ENCODE measurements at places on chromosomes 4 and X. TPM values are rescaled to one million over a fixed set of nuclear protein-coding genes. Genes with fewer than 3 reads are reported as not detected.

Gene ADH1C
- not detected for total RNA-seq

Gene SPINK2
- not detected for total RNA-seq

Gene GABRB1
- not detected for total RNA-seq

Gene CT45A2
- total RNA-seq, result not detected

Gene RTL9
- 0.14 TPM for total RNA-seq

Gene TGIF2LX
- total RNA-seq, result not detected

Gene FABP2
- not detected for total RNA-seq

- no peak overlapping the region for H3K4me3 ChIP-seq
- H3K27ac ChIP-seq, result no peak overlapping the region
- peaks cover 4% of the 10 kb centered on the region for H3K4me1 ChIP-seq
- DNase-seq, result no peak
- no peaks in the 10 kb centered on the region for H3K36me3 ChIP-seq
These were observed 61.6 kb downstream of the PLS3 start for GRCh38 chrX:115622534-115622933.

- DNase-seq, result no peak
- no peak overlapping the region for H3K4me3 ChIP-seq
- peaks cover 2% of the 10 kb centered on the region for H3K36me3 ChIP-seq
- H3K4me1 ChIP-seq, result peaks cover 9% of the 10 kb centered on the region
- no peak overlapping the region for H3K27ac ChIP-seq
These were observed 65.5 kb downstream of the EDNRA start for GRCh38 chr4:147546349-147546748.

DNA sequence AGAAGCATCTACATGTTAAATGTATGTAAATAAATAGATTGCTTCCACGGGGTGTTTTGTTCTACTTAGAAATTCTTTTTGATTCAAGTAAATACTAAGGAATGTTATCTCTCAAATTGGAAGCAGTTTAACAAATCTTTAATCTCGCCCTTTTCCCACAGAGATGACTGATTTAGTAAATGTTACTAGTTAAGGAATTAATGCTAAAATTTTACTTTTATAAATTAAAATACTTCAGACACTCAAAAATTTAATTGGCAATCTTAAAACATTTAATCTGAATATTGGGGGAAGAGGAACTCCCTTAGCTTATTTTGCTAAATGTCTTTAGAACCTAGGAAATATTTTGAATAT, 12.1 kb downstream of the LARP7 start:
- H3K4me1 ChIP-seq, result no peaks in the 10 kb centered on the region
- H3K36me3 ChIP-seq, result peaks cover 13% of the 10 kb centered on the region
- H3K27ac ChIP-seq, result no peak overlapping the region
- DNase-seq, result no peak

GRCh38 chrX:34656842-34657725, at the start of gene TMEM47:
TMEM47 (minus strand) TSS chrX:34657285; CDS start chrX:34657029, 256 bp downstream.
- H3K4me1 ChIP-seq, result no peaks in the 10 kb centered on the region
- H3K36me3 ChIP-seq, result peaks cover 6% of the 10 kb centered on the region
- no peak within 1 kb of the TSS for H3K27ac ChIP-seq
- no peak for DNase-seq

DNA sequence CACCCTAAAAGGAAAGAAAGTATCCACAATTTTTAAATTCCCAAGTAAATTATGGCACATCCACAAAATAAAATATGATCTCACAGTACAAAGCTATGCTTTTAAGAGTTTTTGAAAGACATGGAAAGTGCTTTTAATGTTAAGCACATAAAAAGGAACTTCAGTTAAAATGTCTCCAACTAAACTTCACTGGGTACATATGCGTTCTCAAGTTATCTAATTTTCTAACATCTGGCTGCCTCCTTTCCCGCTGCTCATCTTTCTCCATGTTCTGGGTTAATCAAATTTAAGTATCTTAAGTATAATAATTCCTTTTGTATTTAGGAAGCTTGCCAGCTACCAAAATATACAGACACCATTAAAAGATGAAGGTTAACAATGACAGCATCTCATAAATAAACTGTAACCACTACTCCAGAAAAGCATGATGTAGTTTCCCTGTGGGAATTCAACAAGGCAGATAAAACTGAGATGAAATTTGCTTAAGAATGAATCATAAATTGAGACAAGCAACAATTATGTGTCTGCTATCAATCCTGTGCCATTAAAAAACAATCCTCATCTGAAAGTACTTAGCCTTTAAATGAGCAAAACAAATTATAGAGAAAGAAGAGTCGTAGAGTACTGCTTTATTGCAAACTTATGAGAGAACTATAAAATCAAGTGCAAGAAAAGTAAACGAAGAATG, 25.1 kb downstream of the PRSS12 start:
- DNase-seq, result no peak
- no peaks in the 10 kb centered on the region for H3K36me3 ChIP-seq
- peaks cover 5% of the 10 kb centered on the region for H3K27me3 ChIP-seq
- H3K4me1 ChIP-seq, result no peaks in the 10 kb centered on the region
- no peak overlapping the region for H3K27ac ChIP-seq

- peaks cover 14% of the 10 kb centered on the region for H3K27me3 ChIP-seq
- DNase-seq, result no peak
- H3K36me3 ChIP-seq, result no peaks in the 10 kb centered on the region
These were observed 114.0 kb downstream of the STOX2 start for GRCh38 chr4:184019076-184019475.
